ENCODE measurements at places on chromosomes 7 and 10.

- DNase-seq = no peak
Measured at GRCh38 chr10:64271983-64272382, 750.8 kb downstream of the REEP3 start.

GRCh38 chr10:125201108-125201524, 40.8 kb upstream of the CTBP2 start:
- no peak for DNase-seq

DNA sequence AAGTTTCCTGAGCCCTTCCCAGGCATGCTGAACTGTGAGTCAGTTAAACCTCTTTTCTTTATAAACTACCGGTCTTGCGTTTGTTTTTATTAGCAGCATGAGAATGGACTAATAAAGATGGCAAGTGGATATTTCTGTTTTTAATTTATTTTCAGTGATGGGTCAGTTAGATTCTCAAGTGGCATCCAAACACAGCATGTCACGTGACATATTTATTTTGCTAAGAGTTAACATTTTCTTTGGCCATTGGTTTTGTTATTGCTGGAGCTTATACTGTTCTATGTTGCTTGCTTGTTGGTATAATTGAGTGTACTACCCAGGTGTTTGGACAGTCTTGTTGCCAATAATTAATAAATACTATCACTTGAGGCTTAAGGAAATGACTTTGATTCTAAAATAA, 181.7 kb upstream of the MALRD1 start:
- no peak for DNase-seq

DNA sequence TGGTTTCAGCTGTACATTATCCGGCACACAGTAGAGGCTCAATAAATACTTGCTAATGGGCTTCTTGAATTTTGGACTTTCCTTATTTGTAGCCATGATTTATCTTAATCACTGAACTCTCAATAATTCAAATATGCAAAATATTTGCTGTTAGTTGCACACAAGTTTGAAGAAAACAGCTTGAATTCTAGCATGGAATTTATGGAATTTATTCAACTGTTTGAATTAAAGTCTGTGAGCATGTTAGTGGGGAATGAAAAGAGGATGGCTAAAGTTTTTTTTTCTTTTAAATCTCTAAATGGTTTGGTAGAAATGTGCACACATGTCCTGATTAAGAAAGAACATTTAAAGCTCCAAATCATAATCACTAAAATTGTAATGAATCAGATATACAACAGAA, 42.5 kb downstream of the SIRT1 start:
- no peak for DNase-seq

DNA sequence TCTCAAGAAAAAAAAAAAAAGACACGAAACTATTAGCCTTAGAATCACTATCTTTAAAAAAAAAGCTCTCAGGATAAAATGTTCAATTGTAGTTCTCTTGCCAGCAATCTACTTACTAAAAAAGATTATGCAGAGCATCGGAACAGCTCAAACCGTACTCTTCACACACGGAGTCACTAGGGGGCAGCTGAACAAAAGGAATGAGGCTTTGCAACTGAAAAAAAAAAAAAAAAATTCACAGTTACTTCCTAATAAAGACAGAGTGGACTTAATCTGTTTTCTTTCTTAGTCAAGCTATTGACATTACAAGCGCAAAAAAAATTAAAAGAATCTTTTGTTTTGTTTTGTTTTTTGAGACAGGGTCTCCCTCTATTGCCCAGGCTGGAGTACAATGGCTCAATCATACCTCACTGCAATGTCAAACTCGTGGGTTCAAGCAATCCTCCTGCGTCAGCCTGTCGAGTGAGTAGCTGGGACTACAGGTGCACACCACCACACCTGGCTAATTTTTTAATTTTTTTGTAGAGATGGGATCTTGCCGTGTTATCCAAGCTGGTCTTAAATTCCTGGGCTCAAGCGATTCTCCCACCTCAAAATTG, 11.5 kb downstream of the PMS2 start:
- no peak for DNase-seq

DNA sequence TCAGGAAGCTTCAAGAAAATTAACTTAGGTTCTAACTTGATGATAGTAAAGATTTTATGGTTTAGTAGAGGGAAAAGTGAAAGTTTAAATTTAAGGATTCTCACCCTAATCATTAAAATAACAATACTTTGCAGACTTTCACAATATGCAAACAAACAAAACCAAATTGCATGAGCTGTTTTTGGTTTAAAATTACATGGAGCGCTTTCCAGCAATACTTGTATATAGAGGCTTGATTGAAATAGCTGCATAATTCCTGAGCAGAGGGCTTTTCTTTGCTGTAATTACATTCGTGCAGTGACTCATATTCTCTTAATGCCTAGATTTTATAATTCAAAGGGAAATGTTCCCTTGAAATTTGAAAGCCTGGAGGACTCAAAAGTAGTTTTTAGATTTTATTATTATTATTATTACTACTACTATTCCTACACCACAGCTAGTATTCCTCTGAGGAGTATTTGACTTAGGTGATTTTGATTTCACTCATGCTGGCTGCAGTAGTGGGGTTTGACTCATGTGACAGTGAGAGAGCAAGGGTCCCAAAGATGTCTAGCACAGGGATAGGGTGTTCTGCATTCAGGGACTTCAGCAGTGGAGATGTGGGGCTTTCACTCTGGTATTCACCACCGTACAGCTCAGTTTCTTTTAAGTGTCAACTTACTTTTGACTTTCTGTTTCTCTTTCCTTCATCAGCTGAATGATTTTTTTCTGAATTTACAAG, 138.1 kb downstream of the ADAM22 start:
- no peak for DNase-seq

DNA sequence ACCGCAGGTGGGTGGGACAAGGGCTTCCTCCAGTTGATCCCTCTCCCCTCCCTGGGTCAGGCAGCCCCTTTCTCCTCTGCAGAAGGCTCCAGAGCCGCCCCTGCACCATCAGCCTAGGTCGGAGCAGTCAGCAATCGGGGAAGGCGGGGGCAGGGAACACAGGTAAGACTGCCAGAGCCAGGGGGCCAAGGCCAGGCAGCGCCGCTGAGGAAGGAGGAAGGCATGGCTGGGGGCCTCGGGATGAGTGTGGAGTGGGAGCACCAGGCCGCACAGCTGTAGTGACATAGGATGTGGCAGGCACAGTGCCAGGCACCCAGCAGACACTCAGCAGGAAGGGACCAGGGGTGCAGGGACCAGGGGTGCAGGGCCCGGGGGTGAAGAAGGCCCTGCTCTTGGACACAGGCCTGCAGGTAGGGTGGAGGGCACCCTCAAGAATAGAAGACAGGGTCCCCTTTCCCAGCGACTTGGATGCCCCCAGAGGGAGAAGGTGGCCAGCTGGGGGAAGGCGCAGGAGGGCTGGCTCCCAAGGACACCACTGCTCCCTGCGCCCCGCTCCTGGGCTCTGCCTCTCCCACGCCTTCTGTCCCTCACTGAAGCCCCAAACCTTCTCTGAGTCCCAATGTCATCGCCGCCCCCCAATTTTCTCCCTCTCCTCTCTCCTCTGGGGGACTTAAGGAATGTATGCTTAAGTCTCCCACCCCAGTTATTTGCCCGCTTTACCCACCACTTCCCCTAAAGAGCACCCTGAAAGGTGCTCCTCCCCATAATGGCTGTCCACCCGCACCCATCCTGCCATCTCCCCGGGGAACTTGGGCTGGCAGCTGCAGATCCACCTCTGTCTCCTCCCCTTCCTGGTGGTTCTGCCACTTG, 38.5 kb downstream of the CAMK2B start:
- no peak for DNase-seq

DNA sequence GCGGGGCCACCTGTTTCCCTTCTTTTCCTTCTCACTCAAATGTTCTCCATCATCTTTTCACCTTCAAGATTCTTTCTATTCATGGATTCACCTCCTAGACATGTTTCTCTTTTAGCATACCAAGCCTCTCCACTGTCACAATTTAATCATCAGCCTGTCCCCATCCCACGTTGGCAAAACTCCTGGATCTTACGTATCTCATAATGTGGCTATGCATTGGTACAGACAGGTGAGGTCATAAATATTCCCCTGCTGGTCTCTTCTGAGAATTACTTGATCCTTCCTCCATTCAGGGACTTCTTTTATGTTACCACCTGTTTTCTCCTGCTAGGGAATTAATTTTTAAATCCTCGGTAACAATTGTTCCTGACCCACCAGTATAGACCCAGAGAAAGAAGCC, 262.6 kb upstream of the NEBL start:
- DNase-seq = no peak

DNA sequence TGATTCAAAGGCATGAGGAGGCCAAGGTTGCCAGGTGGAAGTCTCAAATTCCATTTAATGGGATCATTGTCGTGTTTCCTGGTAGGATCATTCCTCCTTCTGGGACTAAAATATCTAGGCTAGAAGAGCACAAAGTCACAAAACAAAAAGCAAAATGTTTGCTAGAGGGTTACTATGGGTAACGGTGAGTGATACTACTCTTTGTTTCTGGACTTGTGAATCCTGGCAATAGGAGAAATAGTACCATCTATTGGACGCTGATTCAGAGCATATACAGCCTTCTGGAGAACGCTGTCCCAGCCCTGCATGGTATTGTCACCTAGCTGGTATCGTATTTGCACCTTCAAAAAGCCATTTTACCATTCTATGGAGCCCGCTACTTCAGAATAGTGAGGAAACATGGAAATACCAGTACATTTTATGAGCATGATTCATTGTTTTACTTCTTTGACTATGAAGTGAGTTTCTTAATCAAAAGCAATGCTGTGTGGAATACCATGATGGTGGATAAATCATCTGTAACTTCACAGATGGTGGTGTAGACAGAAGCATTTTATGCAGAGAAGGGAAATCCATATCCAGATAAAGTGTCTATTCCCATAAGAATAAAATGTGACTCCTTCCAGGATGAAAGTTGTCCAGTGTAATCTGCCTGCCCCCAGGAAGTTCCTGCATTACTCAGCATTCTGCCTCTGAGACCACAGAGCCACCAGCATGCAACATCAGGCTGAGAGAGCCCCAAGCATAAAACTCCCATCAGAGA, 361.0 kb downstream of the ETV1 start:
- no peak for DNase-seq

DNA sequence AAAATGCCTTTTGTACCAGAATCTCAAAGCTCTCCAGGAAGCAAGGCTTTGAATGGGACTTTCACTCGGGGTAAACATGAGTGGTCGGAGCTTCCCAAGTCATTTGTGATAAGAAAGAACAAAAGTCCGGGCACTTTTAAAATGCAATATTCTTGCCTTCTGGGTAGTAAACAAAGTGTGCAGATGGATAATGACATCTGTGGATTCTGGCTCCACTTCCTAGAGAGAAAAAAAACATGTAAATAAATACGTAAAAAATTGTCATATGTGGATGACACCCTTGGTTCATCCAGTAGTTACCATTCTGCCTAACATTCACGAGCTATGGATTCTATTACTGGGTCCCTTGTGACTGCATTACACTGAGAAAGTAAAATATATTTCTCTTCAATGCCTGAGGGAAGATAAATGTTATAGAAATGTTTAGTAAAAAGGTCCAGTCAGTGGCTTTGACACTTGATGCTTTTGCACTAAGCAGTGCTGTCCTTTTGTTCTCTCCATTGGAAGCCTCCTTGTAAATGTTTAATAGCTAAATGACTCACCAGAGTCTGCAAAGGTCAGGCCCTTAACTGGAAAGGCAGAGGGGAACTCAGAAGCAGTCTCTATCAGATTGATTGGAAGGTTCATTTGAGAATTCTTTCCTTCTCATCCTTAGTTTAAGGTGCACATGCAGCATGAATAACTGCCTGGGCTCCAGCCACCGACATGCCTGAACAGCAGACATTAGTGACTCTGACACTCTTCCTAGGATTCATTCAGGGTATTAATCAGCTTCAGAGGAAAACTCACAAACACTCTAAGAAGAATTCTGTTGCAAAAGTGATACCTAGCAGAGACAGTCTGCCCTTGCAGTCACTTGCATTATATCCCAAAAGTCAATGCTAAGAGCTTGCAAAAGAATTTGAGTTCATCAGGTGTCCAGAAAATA, 11.7 kb upstream of the EDRF1 start:
- DNase-seq = no peak

DNA sequence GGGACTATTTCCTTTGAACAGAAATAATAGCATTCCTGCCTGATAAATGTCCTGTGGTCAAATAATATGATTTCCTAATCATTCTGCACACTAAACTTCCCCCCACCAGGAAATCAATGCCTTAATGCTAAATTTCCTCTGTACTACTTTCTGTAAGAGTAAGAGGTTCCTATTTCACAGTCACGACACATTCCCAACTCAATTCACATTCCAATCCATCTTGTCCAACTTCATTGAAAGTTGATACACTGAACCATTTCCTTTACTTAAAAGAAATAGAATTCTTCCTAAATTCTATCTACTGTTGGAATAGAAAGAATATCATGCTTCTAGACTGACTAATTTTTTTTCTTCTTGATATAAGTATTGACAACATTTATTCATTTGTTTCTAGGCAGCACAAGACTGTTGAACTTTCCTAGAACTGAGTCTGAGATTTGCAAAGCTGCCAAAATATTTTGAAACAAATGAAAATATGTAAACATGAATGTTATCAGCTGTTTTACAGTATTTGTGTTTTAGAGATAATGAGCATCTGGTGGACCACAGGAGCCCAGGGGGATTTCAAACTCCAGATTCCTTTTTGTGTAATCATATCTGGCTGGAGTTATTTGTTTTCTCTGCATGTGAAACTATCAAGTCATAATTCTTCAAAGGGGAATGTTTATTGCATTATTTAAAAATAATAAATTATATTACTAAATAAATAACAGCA, 121.5 kb downstream of the TPST1 start:
- DNase-seq = no peak

- DNase-seq = no peak
Measured at GRCh38 chr7:151035026-151035717, 6.9 kb downstream of the ABCB8 start.

DNA sequence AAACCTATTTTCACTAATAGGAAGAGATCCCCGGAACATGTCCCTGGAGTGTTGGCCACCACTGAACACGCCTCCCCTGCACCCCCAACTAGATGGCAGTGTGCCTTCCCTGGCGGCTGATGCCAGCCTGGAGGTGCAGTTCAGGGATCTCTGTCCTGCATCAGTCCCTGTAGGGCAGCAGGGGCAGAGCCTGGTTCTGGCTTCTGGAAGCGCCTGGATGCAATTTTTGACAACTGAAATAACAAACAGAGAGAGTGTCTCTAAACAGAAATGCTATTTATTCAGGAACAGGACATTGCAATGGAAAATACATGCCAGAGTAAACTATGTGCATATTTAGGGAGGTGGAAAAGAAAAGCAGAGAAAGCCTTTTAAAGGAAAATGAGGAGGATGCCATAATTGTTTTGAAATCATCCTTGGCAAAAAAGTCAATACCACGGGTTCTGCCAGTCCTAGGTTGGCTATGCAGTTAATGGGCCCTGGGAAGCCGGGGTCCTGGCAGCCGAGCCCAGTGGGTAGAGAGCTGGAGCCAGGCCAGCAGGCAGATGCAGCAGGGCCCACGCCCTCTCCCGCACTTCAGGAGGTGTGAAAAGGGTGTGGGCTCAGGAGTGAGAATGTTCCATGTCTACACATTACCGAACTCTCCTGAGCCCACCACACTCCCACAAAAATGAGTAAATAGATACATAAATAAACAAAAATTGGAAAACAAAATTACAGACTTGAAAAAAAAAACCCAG, 18.5 kb downstream of the ANTXRL start:
- no peak for DNase-seq
